Fibroblast of upper back skin (primary cell): ENCODE measurements at places on chromosomes 2 and 18.

GRCh38 chr2:236847538-236848263, 238.0 kb upstream of the COPS8 start:
- DNase-seq: no peak

- DNase-seq: no peak
Measured at GRCh38 chr2:238654479-238655197, 193.2 kb upstream of the TWIST2 start.

DNA sequence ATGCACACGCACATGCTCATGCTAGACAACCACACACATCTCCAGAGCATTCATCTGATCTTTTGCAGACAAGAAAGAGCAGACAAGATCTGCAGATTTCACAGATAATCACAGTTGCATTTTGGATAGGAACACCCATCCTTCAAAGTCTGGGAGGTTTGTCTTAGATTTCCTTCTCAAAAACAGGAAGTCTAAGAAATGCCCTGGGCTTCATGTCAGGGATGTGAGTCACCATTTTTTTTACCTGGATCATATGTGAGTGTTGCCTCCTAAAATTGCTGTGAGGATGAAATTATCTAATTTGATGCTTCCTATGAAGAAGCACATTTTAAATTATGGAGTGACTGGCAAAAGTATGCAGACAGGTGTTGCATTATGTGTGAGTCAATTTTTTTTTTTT, 46.1 kb downstream of the SRD5A2 start:
- DNase-seq: no peak

DNA sequence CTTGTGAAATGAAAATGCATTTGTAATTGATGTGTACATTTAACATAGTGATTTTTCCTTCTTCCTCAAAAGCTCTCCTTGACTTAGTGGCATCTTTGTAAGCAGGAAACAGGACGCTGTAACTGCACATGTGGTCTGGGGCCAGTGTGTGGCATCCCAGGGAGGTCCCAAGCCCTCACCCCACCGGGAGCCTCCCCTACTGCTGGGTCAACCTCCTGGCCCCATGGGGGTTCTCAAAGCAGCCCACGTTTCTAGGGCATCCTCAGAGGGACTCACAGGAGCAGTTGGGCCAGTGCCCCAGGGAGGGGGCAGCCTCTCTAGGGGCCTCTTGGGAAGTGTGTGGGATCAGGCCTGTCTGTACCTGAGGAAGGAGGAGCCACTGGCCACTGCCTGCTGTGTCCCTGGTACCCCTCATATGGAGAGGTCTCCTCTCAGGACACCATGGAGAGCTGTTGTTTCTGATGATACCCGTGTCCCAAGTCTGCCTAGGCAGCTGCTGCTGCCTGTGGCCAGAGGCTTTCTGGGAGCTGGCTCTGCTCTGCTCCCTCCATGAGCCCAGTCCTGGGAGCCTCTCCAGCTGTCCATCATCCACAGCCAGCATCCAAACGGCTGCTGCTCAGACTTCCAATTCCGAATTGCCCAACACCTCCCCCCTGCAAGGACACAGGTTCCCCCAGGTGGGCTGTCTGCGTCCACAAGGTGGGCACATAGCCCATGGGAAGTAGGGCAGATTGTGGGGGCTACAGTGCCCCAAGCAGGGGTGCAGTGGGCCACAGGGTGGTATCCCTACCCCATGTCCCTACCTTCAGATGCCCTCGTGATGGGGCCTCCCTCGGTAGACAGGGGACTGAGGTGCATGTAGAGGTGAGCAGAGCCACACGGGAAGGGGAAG, 13.4 kb downstream of the ARHGEF4 start:
- DNase-seq: no peak

DNA sequence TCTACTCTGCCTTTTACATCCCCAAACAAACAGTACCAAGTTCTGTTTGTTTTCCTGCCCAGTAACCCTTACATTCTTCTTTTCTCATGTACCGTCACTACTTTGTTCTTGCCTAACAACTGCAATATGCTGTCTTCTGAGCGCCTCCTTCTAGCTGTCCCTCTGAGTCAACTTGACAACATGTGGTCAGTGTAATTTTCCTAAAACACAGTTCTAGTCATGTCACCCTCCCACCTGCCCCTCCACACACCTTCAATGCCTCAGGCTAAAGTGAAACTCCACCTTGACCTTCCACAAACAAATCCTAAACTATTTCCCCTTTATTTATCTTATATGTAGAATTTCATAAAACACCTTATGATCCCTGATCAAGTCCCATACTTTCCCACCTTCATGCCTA, 124.6 kb upstream of the CD302 start:
- DNase-seq: no peak
